ENCODE measurements at places on chromosomes 1 and 21. TPM values are rescaled to one million over a fixed set of nuclear protein-coding genes. Genes with fewer than 3 reads are reported as not detected.

DNA sequence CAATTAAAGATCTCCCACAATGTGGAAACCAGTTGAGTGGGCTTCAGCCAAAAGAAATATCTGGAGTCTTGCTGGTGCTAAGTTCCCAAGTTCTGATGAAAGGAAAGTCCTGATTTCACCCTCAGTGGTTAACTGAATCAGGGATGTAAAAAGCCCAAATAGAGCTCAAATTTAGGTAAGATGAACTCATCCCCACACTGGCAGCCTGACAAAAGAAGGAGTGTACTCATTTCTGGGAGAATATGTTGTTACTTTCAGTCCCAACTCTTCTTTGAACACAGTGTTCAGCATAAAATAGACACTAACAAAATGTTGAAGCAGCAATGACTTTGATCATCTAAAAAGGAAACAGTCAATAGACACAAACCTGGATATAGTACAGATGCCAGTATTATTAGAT, 91.7 kb downstream of the CHRM3 start:
- DNase-seq: no peak

DNA sequence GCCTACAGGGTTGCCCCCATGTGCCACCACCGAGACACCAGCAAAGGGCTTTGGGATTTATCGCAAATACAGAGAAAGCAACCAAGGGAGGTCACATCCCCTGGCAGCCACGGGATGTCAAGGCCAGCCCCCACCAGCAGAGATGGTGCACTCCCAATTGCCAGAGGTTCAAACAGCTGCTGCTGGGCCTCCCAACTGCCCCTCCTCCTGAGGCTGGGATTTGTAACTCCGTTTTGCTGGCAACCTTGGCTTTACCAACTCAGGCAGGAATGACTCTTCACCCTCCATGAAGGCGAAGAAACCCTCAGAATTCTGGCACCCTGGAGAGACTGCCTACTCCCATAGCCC, 11.6 kb downstream of the TMEM53 start:
- DNase-seq: no peak

RGS18 gene
- 0.79 TPM for total RNA-seq

- DNase-seq: no peak
Observed at GRCh38 chr21:37700641-37701202, 215.5 kb downstream of the KCNJ6 start.

Data from activated CD8-positive, alpha-beta memory T cell treated with anti-CD3 and anti-CD28 coated beads, Interleukin-2, amount 10 ng/mL, durations not matched to agents 7 days and 5 days (primary cell).